ENCODE measurements at places on chromosomes 16 and 17. TPM values are rescaled to one million over a fixed set of nuclear protein-coding genes. Genes with fewer than 3 reads are reported as not detected.

Gene SOX8
- 0.61 TPM for total RNA-seq

- DNase-seq = no peak
Observed at GRCh38 chr17:28119560-28119959, 77.1 kb downstream of the NLK start.

- peak; percentile 42 for DNase-seq
Observed at GRCh38 chr16:84088695-84089395, 27.9 kb downstream of the MBTPS1 start.

DNA sequence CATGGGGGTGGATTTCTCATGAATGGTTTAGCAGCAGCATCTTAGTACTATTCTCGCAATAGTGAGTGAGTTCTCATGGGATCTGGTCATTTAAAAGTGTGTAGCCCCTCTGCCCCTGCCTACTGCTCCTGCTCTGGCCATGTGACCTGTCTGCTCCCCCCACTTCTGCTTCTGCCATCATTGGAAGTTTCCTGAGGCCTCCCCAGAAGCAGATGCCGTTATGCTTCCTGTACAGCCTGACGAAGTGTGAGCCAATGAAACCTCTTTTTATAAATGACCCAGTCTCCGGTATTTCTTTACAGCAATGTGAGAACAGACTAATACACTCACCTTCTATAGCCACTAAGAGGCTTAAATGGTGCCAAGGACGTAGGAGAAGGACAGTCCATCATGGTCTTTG lies 51.5 kb downstream of the NOL11 start:
- DNase-seq = no peak

DNA sequence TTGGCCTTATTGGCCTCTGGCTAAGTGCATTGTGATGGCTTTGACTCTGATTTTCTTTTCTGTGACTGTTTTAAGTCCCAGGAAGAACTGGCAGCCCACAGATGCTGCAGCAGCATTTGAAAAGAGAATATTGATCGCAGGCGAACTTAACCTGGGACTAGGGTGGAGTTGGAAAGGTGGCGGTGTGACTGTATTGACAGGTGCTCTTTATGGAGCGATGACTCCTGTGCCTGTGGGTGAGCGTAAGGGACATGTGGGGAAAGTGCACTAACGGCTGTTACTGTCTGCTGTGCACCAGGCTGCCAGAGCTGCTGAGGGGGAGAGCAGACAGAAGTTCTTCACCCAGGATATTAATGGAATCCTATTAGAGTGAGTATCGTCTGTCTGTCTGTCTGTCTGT lies 21.3 kb downstream of the UBN1 start:
- DNase-seq = no peak

- no peak for DNase-seq
Observed at GRCh38 chr16:23342083-23342640, 40.1 kb downstream of the SCNN1B start.

GRCh38 chr17:1493291-1493980 lies 950 bp upstream of the MYO1C start:
- no peak for DNase-seq

DNA sequence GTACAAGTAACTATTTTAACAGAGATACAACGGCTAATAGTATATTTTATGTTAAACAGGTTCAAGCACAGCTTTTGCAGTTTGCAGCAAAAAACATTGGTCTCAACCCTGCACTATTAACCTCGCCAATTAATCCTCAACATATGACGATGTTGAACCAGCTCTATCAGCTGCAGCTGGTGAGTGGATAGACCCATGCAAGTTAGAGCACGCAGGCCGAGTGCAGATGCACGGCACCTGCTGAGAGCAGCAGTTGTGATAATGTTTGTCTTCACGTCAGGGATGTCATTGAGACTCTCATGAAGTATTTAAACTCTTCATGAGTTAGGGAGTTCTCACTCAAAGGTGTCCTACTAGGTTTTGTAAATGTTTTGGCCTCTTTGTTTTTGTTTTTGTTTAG lies 45.6 kb downstream of the TMC6 start:
- DNase-seq = no peak

DNA sequence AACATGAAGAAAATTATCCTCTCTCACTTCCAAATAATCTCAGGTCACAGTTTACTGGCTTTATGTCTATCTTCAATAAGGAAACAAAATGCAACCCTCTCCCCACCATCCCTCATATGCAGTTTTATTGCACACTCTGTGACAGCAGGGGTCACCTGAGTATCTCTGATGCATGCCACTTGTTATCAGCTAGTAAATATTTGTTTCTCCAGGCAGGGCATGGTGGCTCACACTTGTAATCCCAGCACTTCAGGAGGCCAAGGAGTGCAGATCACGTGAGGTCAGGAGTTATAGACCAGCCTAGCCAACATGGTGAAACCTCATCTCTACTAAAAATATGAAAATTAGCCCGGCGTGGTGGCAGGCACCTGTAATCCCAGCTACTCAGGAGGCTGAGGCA lies 61.1 kb downstream of the ADAMTS18 start:
- DNase-seq = no peak

DNA sequence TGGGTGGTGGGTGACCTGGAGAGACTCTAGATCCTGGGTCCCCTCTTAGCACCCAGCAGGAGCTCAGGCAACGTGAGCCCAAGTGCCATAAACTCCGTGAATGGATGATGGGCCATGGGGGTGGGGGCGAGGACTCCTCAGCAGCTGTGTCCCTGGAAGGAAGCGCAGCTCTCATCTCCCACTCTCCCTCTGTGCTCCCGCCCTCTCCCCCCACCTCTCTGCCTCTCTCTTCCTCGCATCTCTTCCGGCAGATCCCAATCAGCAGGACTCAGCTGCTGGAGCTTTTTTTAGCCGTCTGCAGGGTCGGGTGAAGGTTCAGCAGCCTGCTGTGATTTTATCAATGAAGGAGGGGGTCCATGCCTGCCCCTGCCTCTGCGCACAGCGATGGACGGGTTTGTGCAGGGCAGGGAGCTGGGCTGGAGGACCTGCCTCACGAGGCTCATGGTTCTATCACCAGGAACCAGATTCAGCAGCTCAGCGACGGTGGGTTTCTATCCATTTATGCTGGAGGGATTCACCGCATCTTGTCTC lies 8.3 kb downstream of the CCR7 start:
- DNase-seq = no peak

GRCh38 chr17:45342306-45342705 lies 25.5 kb upstream of the MAP3K14 start:
- no peak for DNase-seq

DNA sequence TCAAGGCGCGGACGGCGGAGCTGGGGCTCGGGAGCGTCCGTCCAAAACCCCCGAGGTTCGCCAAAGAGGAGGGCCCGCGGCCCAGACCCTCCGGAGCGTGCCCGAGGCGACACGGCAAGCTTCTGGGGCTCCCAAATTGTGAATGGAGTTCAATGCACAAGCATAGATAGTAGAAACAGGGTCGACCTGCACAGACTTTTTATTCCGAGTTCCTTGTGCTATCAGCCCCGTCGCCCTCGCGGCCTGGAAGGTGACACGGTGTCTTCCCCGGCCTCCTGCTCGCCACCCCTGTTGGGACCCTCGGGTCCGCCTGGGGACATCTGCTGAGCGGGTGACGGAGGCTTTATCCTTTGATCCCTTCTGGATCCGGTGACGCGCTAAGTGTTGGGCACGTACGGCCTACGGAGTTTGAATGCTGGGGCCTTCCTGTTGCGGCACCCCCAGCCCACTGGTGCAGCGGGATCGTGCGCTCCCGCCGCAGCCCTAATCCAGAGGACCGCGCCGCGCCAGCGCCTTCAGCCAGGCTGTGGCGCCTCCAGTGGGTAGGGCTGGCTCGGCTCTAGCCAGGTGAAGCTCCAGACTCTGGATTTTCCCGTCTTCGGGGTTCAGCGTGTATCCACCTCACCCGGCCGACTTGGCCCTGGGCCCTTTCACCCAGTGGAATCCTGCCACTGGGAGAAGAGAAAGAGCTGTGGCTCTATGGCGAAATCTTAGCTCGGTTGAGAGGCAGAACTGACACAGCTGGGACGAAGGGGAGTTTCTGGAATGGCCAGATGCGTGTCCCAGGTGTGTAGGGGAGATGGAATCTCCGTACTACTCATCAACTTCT lies 17.0 kb upstream of the NTN1 start:
- DNase-seq = no peak

DNA sequence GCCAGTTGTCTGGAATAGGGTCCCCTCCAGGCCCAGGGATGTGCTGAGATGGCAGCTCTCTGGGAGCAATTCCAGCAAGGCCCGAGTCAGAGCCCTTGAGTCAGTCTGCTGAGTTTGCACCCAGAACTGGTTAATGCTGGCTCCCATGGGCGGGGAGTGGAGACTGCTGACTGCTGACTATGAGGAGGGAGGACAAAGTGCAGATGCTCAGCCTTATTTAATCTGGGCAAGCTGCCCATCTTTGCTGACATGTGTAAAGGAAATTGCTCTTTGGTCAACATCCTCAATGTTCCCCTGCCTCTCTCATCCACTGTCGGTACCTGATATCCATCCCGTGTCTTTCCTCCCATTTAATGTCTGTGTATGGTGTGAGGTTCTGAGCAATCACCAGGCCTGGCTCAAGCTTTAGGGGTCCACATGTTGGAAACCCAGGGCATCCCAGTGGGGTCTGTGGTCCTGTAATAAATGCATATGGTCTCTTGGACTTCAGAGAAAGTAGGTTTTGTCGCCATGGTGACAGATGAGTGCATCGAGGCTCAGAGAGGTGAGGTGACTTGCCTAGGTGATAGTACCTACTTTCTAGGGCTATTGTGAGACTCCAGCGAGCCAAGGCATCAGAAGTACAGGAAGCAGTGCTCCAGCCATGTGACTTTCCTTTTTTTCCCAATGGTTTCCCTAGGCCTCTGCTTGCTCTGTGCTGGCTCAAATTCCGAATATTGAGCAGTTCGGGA lies 20.0 kb upstream of the RNF135 start:
- DNase-seq = no peak

DNA sequence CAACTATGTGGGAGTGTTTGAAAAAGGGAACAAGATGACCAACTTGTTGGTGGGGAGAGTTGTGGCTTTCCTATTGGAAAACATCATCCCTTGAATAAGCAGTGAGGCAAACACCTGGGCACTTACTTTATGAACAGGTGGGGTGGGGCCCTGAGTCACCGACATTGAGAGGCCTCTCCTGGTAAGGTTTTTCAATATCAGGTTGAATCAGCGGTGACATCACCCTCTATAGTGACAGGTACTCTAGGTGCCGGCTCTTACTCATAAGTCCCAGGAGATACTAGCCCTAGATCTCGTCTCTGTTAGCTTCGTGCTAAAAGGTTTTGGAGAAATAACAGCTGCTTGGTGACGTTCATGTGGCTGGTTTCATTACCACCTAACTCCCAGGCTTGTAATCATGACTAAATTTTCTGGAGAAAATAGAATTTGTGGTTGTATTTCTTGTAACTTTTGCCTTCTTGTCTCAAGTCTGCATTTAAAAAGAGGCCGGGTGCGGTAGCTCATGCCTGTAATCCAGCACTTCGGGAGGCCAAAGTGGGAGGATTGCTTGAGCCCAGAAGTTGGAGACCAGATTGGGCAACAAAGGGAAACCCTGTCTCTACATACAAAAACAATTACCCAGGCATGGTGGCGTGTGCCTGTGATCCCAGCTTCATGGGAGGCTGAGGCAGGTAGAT lies 19.3 kb downstream of the CDH1 start:
- DNase-seq = peak; percentile 64

Gene XYLT1
- 20.1 TPM for total RNA-seq

- DNase-seq = no peak
Observed at GRCh38 chr16:15782573-15783365, 74.1 kb downstream of the MYH11 start.

Gene SLC12A3
- total RNA-seq = not detected

- DNase-seq = no peak
Observed at GRCh38 chr16:14301169-14302030, 230.3 kb downstream of the MRTFB start.

Gene CFAP119
- 4.4 TPM for total RNA-seq

Gene RAB26
- 0.70 TPM for total RNA-seq

Gene KRT39
- total RNA-seq = not detected
